CMK (cell line): ENCODE measurements at places on chromosomes 13 and 19.

GRCh38 chr13:99871249-99871898 is 100.2 kb downstream of the ZIC5 start:
- DNase-seq: no peak

DNA sequence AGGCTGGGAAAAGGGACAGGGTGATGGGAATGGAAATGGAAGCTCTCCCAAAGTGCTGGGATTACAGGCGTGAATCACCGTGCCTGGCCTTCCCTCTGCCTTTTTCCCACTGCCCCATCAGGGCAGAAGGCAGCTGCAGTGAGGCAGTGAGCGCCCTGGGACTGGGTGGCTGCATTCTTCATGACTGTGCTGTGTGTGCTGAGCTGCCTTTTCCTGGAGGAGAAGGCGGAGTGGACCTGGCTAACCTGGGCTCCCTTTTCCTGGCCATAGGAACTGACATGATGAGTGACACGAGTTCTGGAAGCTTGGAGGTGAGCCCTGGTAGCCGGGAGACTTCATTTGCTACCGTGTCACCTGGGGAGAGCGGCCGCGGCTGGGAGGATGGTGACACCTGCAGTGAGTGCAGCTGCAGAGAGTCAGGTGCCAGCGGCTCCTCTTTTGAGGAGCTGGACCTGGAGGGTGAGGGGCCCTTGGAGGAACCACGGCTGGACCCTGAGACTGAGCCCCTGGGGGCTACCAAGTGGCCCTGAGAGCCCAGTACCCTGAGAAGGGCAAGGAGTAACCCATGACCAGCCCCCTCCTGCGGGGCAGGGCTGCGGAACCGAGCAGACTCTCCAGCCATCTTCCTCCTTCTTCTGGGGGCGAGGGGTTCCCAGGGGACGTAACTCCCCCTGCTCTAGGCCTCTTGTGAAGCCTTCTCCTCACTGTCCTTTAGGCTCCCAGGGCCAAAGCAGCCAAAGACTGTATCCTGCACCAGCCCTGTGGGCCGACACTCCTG is 26.3 kb upstream of the ZNF492 start:
- no peak for DNase-seq

DNA sequence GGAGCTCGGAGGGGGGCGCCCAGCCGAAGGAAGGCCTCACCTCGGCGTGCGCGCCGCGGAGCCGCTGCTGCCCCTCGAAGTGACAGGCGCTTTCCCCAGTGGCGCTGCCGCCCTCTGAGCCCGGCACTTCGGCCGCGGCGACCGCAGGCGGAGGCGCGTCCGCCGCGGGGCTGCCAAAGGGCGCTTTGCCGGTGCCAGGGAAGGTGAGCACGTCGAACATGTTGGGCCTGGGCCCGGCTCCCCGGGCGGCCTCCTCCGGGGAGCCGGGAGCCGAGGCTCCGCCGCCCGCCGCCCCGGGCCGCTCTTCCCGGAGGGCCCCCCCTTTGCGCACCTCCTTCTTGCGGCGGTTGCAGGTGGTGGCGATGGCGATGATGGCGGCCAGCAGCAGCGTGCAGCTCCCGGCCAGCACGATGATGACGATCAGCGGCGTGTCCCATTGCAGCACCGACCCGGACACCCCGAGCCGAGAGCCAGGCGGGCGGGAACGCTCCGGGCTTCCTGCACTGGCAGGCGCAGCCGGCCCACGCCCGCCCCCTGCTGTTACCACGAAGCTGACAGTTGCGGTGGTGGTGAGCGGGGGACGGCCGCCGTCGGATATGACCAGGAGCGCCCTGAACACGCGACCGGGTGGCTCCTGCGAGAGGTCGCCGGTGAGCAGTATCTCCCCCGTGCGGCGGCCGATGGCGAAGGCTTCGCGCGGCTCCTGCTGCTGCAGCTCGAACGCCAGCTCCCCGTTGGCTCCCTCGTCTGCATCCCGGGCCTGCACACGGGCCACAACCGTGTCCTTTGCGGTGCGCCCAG is 2.5 kb downstream of the PCDH8 start:
- no peak for DNase-seq

DNA sequence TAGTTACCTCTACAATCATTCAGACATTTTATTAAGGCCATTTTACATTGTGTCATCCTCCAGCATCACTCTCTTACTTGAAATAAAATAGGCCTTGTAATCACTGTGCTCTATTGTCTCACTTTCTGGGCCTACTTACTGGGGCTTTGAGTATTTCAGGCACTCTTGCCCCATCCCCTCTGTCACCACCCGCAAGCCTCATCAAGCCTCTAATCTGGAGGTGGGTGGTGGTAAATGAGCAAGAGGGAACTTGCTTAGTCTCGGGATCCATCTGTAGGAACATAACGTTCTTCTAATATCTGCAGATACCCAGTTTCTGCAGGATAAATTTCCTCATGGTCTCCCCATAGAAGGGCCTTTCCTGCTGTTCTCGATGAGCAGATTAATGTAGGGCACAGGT is 19.4 kb upstream of the GPR18 start:
- no peak for DNase-seq

- DNase-seq: no peak
Measured at GRCh38 chr19:36136964-36137686, 2.7 kb upstream of the CAPNS1 start.

DNA sequence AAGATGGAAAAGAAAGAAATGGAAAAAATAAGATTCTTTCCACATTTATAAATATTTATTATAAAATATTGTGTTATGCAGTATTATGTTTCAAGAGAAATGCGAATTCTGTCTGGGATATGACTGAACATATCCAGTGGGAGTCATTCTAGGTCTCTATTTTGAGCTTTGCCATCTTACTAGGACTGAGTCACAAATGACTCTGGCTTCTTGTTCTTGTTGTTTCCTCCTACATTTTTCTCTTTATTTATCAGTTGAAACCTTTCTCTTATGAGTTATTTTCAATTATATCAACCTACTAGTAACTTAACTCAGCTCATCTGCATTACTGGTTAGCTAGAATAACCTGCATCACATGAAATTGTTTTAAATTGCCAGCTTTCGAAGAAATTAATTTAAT is 1247.3 kb downstream of the SLITRK1 start:
- no peak for DNase-seq

GRCh38 chr19:50565984-50566903 is 2.0 kb downstream of the LRRC4B start:
- DNase-seq: no peak

DNA sequence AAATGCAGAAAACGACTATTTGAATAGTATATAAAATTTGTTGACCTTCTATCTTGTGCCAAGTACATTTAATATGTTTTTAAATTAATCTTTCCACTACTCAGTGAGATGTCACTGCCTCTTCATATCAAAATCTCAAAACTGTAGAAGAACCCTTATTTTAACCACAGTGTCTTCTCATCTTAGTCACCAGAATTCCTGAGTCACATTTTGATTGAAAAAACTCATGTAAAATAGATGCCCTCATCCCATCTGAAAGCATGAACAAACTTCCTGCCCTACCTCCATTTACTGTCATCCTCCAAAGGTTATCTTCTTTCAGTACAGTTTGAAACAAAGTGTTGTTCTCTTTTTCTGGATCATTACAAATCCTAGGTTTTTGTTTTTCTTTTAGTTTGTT is 1215.4 kb downstream of the PCDH9 start:
- DNase-seq: no peak

- DNase-seq: no peak
Measured at GRCh38 chr13:28991764-28992163, 171.6 kb downstream of the MTUS2 start.

- no peak for DNase-seq
Measured at GRCh38 chr13:27854606-27855005, 62.3 kb downstream of the GSX1 start.
